ENCODE measurements at places on chromosomes 6 and 20.

- DNase-seq = peak; percentile 20
Observed at GRCh38 chr6:57190140-57190539, 18.0 kb downstream of the BAG2 start.

GRCh38 chr6:37928217-37928616 lies 108.7 kb downstream of the ZFAND3 start:
- no peak for DNase-seq

GRCh38 chr6:34723203-34723602 lies 26.6 kb upstream of the ILRUN start:
- no peak for DNase-seq

GRCh38 chr6:7697820-7698623 lies 27.9 kb upstream of the BMP6 start:
- DNase-seq = no peak

GRCh38 chr20:47280228-47280627 lies 76.3 kb downstream of the ZMYND8 start:
- no peak for DNase-seq

- DNase-seq = no peak
Observed at GRCh38 chr20:62779417-62779685, 16.9 kb upstream of the MRGBP start.

DNA sequence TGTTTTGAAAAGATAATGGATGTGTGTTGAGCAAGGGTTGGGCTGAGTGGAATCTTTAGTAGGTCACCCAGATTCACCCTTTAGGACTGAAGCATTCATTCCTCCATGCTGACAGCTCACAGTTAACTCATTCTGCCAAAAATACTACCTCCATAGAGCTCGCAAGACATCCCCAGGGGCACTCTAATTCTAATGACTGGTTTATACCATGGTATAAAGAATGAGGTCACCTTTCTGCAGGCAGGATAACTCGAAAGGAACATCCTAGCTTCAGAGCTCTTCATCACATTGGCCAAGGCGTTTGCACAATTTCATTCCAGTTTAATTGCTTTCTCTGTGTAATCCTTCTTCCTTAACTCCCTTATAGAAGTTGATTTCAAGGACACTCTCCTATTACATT lies 1257.2 kb upstream of the EYS start:
- DNase-seq = no peak

Measured in NCI-H2171 treated with DMSO at 0.1 percent for 48 hours (cell line).